Activated T-helper 1 cell treated with anti-CD3 and anti-CD28 coated beads, Interleukin-2, amount 50 U/mL, for 16 hours (primary cell): ENCODE measurements at places on chromosomes 7 and 10.

DNA sequence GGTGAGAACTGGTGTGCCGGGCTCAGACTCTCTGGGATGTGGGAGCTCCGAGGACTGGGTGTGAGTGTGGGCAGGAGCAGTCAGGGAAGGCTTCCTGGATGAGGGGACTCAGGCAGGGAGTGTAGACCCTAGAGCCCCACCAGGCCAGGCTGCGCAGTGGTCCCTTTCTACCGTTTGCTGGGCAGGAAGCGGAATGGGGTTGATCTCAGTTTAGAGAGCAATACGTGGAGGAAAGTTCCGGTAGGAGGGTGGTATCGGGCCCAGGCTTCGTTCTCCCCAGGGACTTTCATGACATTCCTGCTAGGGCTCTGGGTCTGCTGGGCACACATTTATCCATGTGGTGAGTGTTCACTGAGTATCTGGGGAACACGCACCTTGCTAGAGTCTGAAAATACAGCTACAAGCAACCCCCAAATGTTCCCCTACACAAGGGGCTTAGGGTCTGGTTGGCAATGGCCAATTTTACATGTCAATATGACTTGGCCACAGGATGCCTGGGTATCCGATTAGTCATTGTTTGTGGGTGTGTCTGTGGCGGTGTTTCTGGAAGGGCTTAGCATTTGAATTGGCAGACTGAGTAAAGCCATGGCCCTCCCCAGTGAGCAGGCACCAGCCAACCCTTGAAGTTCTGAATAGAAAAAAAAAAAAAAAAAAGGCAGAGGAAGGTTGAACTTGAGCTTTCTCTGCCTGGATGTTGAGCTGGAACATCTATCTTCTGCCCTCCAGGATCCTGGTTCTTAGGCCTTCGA lies 20.8 kb downstream of the GHRHR start:
- no peak for DNase-seq

DNA sequence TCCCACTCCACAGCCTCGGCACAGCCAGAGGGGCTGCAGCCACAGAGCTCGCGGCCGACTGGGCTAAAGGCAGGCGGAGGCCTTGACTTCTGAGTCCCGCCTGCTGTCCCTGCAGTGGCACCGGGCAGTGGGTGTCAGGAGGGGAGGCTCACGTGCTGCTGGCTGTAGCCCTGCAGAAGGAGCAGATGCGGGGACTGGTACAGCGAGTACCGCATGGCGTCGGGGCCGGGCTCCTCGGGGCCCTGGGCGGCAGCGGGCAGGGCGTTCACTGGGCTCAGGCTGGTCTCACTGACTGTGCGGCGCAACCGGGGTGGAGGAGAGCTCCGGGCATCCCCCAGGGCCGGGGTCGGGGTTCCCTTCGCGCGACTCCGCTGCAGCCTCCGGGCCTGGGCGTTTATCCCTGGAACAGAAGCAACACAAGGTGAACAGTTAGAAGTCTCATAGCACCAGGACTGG lies 25.6 kb downstream of the PAPOLB start:
- no peak for DNase-seq

DNA sequence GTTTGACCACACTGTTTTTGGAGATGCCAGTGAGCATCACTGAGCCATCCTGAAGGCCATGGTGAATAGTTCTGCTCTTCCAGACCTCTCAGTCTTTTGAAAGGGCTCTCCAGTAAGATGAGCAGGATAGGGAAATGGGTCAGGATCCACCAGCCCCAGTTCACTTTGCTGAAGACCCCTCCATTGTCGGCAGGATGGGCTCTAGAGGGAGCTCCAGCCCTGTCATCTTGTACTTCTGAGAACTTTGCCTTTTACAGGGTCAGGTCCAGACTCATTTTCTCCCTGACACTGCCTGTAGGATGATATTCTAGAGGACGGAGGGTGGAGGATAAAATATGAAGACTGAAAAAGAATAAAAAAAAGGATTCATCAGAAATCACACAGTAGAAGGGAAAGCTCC lies 13.1 kb downstream of the LHFPL3 start:
- DNase-seq, result no peak

- no peak for DNase-seq
These were observed 8.9 kb downstream of the FBXL13 start for GRCh38 chr7:103065667-103066066.

GRCh38 chr10:11918384-11918783 lies 95.2 kb downstream of the PROSER2 start:
- no peak for DNase-seq

DNA sequence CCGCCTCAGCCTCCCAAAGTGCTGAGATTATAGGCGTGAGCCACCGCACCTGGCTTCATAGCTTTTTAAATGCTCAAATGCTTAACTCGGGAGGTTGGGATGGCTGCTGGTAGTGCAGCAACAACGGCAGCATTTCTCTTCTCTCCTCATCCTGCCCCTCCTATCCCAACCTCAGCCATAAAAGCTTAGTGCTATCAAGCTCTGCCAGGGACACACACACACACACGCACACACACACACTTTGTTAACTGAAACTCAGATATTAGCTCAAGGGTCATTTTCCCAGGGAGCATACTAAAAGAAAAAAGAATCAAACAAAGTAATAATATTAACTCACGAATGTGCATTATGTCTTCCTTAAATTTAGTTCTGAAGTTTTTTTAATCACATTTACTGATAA lies 63.0 kb upstream of the HPS1 start:
- no peak for DNase-seq

- DNase-seq, result no peak
These were observed 315.6 kb upstream of the NPSR1 start for GRCh38 chr7:34342387-34342786.

GRCh38 chr7:46058086-46058823 lies 137.2 kb upstream of the IGFBP3 start:
- DNase-seq, result no peak

- DNase-seq, result no peak
These were observed 61.7 kb upstream of the LYZL1 start for GRCh38 chr10:29227201-29227600.

DNA sequence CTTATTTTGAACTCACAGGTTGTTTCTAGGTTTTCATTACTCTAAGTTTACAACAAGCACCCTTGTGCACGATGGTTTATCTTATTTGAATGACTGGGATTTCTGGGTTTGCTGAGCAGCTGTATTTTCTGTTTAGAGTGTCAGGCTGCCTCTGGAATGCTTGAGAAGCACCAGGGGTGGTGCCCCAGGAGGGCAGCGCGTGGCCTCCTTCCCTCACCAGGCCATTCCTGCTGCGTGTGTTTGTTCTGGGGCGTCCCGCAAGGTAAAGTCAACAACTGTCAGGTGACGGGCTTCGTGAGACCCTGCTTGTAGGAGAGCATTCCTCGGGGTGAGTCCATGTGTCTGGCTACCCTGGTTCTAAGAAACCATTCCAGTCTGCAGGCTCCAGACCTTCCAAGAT lies 54.9 kb downstream of the FAM171A1 start:
- no peak for DNase-seq

GRCh38 chr10:118145256-118145655 lies 98.5 kb upstream of the RAB11FIP2 start:
- no peak for DNase-seq

DNA sequence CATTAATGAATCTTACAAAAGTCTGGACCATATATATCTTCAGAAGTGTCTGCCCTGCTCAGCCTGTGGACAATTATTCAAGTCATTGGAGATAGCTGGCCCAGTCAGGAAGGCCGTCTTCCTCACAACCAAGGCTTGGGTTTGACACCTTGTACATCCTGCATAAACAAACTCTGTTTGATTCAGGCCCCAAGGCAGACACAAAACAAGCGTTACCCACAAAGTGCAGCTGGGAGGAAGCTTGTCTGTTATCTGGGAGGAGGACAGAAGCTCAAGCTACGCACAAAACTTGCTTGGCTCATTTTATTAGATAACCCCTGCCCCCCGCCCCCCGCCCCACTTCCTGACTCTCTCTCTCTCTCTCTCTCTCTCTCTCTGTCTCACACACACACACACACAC lies 166.9 kb upstream of the WDR11 start:
- DNase-seq, result no peak

- no peak for DNase-seq
These were observed 220.3 kb upstream of the ZNF32 start for GRCh38 chr10:43868952-43869351.

DNA sequence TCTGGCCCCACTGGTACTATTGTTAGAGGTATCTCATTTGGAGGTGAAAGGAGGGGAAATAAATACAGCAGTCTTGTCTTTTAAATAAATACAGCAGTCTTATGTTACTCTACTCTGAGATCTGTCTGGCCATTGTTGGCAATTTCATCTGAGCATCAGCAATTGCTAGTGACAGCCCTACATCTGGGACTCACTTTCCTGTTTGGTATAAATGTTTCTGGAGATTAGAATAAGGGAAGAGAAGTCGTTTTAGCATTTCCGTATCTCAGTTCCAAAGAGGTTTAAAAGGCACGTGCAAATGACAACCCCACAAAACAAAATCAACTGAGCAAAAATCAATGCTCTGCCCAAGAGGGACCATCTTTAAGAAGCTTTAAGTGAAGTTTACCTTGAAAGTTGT lies 18.1 kb upstream of the CNNM2 start:
- no peak for DNase-seq

GRCh38 chr7:151133986-151134742 lies 33.3 kb downstream of the GBX1 start:
- no peak for DNase-seq

GRCh38 chr10:10310498-10310897 lies 707.2 kb upstream of the CELF2 start:
- no peak for DNase-seq

GRCh38 chr10:13168781-13169180 lies 7.4 kb downstream of the MCM10 start:
- DNase-seq, result no peak

- DNase-seq, result no peak
These were observed 30.1 kb upstream of the PTPRN2 start for GRCh38 chr7:158617737-158618128.

DNA sequence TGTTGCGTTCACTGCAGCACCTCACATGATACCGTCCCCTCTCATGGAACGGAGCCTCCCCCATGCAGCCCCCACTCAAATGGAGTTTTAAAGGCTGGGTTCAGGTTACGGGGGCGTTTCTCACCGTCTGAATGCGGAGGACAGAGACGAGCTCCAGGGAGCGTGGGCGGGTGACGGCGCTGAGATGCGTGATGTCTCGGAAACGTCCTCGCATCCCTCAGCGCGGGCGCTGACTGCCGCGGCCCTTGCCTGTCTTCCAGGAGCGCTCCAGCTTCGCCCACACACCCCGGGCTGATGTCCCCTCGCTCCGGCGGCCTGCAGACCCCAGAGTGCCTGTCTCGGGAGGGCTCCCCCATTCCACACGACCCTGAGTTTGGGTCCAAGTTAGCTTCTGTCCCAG lies 16.6 kb upstream of the AP5Z1 start:
- no peak for DNase-seq

GRCh38 chr10:61279400-61279799 lies 173.8 kb downstream of the TMEM26 start:
- DNase-seq, result no peak

GRCh38 chr10:128631801-128632241 lies 505.6 kb upstream of the MKI67 start:
- no peak for DNase-seq

DNA sequence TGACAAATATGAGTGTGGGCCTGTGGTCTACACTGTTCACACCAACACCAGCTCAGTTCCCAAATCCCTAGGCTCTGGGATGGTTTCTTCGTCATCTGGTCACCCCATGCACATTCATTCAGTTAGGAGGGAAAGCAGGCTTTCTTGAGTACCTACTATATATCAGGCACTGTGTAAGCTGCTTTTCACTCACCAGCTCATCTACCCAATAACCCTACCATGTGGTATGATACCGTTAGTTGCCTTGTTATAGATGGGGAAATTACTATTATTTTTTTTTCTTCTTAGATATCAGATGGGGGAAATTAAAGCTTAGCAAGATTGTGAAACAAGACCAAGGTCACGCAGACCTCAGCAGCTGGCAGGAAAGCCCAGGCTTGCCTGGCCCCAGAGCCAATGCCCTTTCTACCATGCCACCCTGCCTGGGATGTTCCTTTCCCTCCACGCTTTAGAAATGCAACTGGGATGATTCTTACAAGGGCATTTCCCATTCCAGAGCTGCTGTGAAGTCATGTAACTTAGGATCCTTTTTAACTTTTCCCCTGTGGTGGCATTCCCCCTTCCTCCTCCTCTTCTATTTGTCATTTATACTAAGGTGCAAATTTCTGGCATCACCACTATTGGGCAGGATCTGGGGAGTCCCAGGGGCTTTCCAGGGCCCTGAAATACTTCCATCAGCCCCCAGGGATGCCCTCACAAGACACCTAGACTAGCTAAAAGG lies 93.1 kb upstream of the EFCAB10 start:
- DNase-seq, result no peak
